ENCODE measurements at places on chromosomes 12 and 14. TPM values are rescaled to one million over a fixed set of nuclear protein-coding genes. Genes with fewer than 3 reads are reported as not detected.

ESPL1 gene
- polyA plus RNA-seq, result 5.8 TPM

DNA sequence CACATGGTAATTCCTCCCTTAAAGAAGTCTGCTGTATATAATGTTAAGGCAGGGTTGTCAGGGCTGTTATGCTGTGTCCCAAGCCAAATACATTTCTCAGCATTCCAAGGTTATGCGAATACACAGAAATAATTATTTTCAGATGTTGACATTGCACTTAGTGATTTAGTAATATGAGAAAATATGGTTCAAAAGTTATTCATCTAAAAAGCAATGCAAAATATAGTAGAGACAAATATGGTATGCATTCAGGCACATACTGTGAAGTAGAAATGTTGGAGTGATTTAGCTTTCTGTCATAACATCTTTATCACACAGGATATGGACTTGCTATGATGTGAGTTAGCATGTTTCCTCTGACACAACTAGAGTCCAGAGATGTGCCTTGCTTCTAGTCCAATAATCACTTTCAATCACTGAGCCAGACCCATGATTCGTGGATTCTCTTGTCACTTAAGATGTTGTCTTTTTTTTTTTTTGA lies 70.0 kb downstream of the PDE3A start:
- no peak for DNase-seq

DNA sequence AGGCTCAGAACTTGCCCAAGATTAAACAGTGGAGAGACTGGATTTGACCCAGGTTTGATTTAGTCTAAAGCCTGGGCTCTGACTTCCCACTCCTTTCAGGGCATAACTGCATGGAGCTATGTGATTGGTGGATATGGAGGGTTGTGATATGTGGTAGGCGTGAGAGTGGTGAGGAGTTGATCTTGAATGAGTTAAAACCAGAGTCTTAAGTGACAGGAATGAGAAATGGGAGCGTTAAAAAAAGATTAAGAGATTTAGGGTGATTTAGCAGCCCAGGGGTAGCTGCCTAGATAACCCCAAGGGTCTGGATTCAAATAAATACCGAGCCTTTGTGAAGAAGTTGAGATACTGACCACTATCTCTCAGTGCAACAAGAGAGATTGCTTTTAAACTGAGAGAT lies 8.4 kb downstream of the SYNDIG1L start:
- no peak for DNase-seq

GRCh38 chr14:90456551-90456950 lies 59.7 kb downstream of the CALM1 start:
- no peak for DNase-seq

BATF gene
- 3.1 TPM for polyA plus RNA-seq

DNA sequence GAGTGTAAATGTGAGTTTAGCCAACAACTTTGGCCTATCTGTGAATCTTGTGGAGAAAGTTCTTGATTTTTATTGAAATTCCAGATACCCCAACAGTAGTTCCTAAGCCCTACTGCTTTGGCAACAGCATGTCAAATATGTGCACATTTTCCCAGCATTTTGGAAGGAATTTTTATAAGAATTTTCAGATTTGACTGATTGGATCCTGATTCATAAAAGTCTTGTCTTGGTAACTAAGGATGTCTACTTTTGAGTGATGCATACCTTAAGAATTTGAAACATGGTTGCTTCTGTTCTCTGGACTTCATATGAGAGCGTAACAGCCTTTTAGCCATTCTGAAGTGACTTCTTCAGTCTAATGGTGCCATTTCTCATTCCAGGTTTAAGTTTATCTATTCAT lies 106.7 kb downstream of the ANO4 start:
- DNase-seq, result no peak

GRCh38 chr12:55051197-55051947 lies 31.6 kb downstream of the NEUROD4 start:
- DNase-seq, result no peak

- DNase-seq, result no peak
Measured at GRCh38 chr14:85921241-85921640, 391.3 kb downstream of the FLRT2 start.

DNA sequence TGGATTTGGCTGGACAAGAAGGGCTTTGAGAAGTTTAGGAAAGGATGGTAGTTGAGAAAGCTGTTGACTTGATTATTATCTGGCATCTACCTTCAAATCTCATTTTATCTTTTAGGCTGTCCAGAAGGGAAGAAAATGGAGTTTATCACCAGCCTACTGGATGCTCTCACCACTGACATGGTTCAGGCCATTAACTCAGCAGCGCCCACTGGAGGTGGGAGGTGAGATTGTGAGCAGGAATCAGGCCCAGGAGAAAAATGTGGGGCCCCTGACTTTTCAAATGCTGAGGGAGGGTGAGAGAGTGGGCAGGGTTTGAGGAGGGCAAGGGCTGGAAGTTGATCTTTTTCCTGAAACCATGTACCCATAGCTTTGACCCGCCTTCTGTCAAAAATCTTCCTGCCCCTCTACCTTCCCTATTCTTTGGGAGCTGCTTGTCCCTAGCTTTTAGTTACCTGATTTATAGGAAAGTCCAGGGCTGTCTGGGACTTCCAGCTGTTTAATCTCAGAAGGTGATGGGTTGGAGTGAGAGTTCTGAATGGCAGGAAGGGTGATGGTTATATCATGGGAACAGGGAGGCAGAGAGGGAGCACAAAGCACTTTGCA lies 134.2 kb downstream of the SMOC1 start:
- DNase-seq, result peak; percentile 48

- no peak for DNase-seq
Measured at GRCh38 chr12:72077111-72077820, 138.6 kb downstream of the TPH2 start.

DNA sequence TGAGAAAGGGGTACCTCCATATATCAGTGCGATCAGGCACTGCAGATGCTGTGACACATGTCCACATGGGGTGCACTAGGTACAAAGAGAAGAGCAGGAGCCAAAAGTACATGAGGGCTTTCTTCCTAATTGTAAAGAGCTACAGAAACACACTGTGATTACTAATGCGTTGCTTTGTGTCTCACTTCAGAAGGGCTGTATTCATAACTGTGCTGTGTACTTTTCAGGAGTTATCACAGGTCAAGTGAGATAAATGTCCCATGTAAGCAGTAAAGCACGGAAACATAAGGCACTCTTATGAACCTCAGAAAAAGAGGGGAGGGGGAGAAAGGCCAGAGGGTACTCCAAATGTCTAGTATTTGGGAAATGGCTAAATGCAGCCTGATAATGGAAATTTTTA lies 10.6 kb downstream of the SPRING1 start:
- DNase-seq, result no peak

BEST3 gene
- 0.34 TPM for polyA plus RNA-seq

GRCh38 chr14:68396461-68396860 lies 396.4 kb downstream of the ZFP36L1 start:
- no peak for DNase-seq

DNA sequence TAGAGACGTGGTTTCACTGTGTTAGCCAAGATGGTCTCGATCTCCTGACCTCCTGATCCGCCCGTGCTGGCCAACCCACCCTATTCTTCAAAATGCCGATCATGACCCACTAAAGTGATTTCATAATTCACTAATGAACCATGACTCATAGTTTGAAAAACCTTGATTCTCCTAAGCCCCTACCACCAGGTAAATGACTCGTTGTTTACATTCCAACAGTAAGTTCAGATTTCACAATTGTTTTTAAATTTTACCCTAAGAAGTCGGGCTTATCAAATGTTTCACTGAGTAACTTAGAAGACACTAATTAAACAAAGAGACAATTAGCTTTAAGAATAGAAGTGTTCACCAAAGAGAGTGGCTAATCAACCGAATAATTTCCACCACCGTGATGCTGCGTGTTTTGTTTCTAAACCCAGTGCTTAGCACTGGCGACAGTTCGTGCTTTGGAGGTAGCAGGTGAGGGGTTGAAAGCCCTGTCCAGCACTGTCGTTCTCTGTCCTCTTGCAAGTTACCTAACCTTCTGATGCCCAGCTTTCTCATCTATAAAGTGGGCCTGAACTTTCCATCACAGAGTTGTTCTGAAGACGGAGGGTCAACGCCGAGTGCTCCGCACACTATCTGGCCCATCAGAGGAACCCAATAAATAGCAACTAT lies 136.5 kb downstream of the NTF3 start:
- peak; percentile 43 for DNase-seq

LUM gene
- polyA plus RNA-seq, result 1,853 TPM

SELPLG gene
- polyA plus RNA-seq, result 1.5 TPM

LALBA gene
- 0.16 TPM for polyA plus RNA-seq

- DNase-seq, result no peak
Measured at GRCh38 chr14:83485591-83485990, 1951.9 kb upstream of the SEL1L start.

DNA sequence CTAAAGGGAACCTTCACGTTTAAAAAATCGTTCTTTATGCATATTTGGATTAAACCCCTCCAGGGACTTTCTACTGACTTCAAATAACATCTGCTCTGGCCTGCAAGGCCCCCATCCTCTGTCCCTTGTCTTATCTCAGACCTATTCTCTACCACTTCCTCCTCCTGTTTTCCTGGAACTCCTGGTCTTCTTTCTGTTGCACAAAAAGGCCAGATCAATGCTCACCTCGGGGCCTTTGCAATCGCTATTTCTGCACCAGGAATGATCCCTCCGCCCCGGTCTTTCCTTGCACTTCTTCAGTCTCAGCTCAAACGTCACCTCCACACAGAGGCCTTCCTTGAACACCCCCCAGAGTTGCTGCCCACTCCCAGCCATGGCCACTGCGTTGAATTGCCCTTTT lies 57.6 kb upstream of the BEGAIN start:
- no peak for DNase-seq

WSB2 gene
- polyA plus RNA-seq, result 51.5 TPM

DNA sequence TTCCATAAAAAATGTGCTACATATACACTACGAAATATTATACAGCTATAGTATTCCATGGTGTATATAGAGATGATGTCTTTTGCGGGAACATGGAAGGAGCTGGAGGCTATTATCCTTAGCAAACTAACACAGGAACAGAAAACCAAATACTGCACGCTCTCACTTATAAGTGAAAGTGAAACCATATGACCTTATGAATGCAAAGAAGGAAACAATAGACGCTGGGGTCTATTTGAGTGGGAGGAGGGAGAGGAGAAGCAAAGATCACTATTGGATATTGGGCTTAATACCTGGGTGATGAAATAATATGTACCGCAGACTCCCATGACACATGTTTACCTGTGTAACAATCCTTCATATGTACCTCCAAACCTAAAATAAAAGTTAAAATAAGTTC lies 142.8 kb downstream of the LRFN5 start:
- no peak for DNase-seq

DNA sequence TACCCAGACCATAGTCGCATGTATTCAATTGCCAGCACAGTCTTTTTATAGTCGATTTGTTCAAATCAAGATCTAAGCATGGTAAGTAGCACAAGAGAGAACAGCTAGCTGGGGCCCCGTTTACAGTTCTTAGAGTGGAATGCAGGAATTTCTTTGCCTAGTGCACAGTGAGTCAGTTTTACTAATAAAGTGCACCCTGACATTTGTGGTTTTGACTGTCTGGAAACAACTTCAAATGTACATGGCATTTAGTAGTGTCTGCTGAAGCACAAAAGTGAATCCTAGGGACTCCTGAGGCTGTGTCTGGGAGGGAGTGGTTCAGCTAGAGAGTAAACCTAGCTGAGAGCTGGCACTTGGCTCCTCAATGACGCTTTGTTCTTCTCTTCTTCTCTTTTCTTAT lies 64.9 kb downstream of the TMX1 start:
- DNase-seq, result peak; percentile 61

Measured in hepatocyte (in vitro differentiated cells).